T-helper 9 cell (primary cell): ENCODE measurements at places on chromosomes 11 and 22.

DNA sequence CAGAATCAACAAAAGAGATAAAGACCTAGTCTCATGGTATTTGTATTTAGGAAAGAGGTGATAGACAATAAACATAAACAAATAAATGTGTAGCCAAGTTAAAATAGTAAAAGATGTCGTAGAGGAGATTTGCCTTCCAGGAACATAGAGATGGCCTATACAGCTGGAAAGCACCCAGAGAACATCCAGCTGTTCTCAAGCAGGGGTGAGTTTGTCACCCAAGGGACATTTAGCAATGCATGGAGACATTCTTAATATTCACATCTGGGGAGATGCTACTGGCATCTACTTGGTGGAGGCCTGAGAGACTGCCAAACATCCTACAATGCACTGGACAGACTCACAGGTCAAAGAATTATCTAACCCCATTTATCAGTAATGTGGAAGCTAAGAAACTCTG, 88.3 kb downstream of the C11orf87 start:
- DNase-seq = no peak

GRCh38 chr22:20779014-20779817, 5.3 kb downstream of the SERPIND1 start:
- DNase-seq = no peak

- DNase-seq = peak; percentile 61
Measured at GRCh38 chr11:45371251-45372115, 85.3 kb upstream of the SYT13 start.

DNA sequence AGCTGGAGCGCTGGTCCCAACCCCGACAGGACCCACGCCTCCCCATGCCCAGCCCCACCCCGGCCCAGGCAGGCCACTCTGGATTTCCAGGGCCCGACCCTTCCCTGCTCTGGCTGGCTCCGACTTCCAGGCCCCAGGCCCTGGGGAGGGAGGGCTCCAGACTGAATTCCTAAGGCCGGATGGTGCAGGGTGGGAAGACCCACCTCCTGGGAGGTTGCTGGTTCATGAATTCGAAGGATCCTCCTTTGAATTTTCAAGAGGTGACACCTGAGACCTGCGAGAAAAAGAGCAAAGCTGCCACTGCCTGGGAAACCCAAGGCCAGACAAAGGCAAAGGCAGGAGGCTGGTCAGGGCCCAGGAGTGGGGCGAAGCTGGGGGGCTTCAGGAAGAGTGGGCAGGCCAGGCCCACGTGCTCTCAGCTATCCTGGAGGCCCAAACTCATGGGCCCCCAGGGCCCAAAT, 47.0 kb upstream of the LINC01488 start:
- no peak for DNase-seq

GRCh38 chr11:88297421-88297820, 40.1 kb downstream of the CTSC start:
- no peak for DNase-seq

DNA sequence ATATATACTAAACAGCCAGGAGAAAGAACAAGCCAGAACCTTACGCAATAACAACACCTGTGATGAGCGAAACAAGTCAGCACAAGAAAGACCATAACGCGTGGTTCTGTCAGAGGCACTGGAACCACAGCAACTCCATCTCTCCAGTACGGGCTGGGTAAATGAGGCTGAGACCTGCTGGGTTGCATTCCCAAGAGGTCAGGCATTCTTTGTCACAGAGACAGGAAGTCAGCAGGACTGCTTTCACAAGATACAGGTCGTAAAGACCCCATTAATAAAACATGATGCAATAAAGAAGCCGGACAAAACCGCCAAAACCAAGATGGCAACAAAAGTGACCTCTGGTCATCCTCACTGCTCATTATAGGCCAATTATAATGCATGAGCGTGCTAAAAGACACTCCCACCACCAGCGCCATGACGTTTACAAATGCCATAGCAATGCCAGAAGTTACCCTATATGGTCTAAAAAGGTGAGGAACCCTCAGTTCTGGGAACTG, 21.7 kb downstream of the TPST2 start:
- no peak for DNase-seq

GRCh38 chr22:23216461-23217170, 36.3 kb downstream of the BCR start:
- DNase-seq = peak; percentile 23

DNA sequence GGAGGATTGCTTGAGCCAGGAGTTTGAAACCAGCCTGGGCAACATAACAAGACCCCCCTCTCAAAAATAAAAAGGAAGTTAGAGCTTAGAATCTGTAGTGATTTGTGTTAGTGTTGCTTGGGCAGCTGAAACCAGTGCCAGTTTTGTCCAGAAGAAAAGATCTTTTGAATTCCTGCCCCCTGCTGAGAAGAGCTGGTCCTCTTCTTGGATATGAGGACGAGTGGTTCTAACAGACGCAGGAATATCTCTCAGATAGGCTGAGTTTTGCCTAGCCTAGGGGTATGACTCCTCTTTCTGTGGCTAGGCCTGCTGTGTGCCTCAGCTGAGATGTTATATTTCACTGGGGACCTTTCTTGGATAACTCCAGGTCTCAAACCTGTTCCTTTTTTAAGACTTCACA, 102.8 kb downstream of the STIM1 start:
- no peak for DNase-seq

DNA sequence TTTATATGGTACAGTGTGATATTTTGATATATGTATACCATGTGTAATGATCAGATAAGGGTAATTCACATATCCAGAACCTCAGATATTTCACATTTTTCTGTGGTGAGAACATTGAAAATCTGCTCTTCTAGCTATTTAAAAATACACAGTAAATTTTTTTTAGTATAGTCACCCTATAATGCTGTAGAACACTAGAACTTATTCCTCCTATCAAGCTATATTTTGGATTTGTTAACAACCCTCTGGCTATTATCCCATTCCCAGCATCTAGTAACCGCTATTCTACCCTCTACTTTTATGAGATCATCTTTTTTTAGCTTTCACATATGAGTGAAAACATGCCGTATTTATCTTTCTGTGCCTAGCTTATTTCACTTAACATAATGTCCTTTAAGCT, 65.5 kb upstream of the SYT9 start:
- DNase-seq = no peak

- DNase-seq = no peak
Measured at GRCh38 chr11:316891-317301, 3.1 kb downstream of the IFITM1 start.

DNA sequence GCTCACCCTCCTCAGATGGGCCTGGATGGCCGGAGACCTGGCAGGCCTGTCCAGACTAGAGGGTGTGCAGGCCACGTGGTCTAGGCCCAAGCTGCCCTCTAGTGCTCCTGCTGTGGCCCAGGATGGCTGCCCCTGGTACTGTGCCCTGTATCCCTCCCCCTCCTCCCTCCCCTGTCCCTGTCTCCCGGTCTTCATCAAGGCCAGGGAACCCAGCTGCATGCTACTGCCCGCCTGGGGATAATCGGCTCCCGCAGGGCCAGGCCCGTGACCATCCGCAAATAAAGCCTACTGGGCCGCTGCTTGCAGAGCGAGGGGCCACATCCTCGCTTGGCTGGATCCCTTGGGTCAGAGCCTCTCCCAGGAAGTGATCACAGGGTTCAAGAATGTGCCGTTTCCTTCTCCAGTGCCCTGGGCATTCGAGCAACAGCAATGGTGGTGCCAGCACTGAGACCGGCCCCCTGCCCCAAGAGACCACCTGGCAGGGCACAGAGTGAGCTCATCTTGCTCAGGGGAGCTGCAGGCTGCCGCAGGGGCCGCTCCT, 51.1 kb downstream of the WNT7B start:
- no peak for DNase-seq

GRCh38 chr11:65102142-65103095, 6.4 kb downstream of the VPS51 start:
- no peak for DNase-seq

DNA sequence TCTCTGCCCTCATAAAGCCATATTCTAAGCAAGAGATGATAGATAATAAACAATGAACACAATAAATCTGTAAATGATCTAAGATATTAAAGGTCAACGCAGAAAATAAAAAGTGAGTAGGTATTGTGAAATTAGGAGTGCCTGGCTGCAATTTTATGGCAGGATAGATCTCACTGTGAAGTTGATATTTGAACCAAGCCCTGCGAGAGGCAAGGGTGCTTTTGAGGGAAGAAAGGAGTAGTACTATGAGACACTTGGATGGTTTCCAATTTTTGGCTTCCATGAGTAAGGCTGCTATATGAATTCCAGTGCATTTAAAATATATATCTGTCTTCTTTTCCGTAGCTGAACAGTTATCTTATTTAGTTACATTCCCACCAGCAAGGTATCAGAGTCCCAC, 720.0 kb upstream of the CNTN5 start:
- no peak for DNase-seq

- DNase-seq = no peak
Measured at GRCh38 chr11:2460540-2461252, 15.9 kb downstream of the KCNQ1 start.

- no peak for DNase-seq
Measured at GRCh38 chr11:35237860-35238715, 99.1 kb downstream of the CD44 start.

GRCh38 chr22:36734171-36735058, 30.9 kb upstream of the CACNG2 start:
- no peak for DNase-seq

DNA sequence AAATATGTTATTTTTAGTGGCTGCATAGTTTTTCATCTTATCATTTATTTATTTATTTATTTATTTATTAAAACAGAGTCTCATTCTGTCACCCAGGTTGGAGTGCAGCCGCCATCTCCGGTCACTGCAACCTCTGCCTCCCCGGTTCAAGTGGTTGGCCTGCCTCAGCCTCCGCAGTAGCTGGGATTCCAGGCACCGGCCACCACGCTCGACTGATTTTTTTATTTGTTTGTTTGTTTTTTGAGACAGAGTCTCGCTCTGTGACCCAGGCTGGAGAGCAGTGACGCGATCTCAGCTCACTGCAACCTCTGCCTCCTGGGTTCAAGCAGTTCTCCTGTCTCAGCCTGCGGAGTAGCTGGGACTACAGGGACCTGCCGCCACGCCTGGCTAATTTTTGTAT, 262.9 kb upstream of the DDI1 start:
- no peak for DNase-seq
